Renal cortex interstitium (tissue), 15 donors: ENCODE measurements at places on chromosomes 16 and 17.

DNA sequence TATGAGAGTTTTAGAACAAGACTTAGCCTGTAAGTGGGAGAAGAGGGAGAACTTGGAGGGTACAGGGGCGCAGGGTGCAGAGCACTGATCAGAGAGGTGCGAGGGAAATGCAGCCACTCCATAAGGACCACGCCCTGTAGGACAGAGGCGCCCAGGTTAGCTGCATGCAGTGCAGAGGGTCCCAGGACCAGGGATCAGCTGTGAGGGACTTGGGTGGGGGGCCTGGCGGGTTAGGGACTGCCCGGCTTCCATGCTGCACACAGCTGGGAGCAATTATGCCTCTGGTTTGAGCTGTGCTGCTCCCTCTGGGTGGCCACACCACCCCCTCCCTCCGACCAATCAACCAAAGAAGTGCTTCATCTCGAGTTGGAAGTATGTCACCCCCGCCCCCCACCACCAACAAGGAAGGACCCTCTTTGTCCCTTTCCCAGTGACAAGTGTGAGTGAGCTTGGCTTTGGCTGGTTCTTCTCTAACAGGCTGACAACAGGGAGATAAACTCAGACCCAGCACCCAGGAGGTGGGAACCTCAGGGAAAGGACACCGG lies 22.2 kb upstream of the CLEC18A start:
- no peak for DNase-seq

GRCh38 chr17:29111816-29112499 lies 68.2 kb downstream of the MYO18A start:
- DNase-seq: peak; percentile 52

DNA sequence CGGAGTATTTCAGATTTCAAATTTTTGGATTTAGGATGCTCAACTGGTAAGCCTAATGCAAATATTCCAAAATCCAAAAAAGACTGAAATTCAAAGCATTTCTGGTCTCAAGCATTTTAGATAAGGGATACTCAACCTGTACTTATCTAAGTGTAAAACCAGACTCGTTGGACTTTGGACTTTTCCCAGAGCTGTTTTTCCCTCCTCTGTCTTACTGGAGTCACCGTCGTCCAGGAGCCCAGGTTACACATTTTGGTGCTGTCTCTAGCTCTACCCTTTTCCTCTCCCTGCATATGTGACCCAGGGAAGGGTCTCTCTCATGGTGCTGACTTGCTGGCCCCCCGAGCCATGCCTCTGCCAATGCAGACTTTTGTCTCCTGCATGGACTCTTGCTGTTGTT lies 46.0 kb upstream of the MMP2 start:
- DNase-seq: no peak

DNA sequence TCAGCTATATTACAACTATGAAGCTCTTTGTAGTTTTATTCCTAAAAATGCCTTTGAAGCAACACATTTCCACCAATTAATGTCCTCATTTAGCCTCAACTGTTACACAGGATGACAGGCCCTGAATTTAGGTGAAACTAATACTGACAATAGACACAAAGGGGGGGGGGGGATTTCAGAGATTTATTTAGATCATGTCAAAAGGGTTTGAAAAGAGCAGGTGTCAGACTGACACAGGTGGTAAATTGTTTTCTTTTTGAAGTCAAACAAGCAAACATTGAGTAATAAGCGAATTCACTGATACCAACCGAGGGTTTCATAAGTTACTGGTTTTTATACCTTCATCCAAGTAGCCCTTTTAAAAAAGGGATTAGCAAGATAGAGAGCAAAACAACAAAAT lies 40.8 kb downstream of the KANSL1 start:
- DNase-seq: no peak

DNA sequence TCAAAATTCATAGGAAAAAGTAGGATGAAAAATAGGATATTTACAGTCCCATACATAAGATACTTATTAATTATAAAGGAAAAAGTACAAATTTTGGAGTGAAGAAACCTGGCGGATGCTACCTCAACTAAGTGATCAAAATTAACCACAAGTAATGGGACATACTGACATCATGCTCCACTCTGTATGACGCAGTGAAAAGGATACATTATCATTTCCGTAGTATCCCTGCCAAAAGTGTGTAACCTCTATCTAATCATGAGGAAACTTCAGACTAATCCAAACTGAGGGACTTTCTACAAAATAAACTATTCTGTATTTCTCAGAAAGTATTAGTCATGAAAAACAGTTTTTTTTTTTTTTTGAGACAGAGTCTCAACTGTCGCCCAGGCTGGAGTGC lies 60.5 kb downstream of the TRIM37 start:
- no peak for DNase-seq

DNA sequence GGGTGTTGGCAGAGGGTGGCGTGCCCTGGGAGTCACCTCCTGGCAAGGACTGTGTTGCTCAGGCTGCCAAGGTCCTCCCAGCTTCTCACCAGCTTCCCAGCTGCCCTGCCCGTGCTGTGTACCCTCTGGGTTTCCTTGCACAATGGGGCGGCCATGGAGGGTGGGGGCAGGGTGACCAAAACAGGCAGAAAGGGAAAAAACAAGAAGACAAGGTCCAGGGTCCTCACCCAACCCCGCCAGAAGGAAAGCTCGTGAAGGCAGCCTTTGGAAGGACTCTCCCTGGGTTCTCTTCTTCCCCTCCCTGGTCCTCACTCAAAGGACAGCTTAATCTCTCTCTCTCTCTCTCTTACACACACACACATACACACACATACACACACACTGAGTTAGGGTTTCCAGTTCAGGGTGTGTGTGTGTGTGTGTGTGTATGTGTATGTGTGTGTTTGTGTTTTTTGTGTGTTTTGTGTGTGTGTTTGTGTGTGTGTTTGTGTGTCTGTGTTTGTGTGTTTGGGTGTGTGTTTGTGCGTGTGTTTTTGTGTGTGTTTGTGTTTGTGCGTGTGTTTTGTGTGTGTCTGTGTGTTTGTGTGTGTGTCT lies 2.0 kb downstream of the SLC13A5 start:
- DNase-seq: no peak

GRCh38 chr17:27549251-27549893 lies 81.6 kb upstream of the LGALS9 start:
- no peak for DNase-seq

DNA sequence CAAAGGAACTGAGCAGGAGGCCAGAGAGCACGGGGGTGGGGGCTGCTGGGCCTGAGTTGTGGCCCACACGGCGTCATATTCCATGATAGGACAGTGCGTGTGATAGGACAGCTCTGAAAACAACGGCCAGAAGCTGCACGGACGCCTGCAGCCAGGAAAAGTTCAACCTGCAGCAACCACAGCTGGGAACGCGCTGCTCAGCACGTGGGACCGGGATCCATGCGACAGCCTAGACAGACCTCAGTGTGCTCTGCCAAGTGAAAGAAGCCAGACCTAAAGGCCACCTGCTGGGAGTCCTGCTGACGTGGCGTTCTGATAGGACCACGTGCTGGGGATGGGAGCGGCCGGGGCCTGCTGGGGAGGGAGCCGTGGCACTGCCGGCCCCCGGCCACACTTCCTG lies 21.6 kb downstream of the CTU2 start:
- no peak for DNase-seq

DNA sequence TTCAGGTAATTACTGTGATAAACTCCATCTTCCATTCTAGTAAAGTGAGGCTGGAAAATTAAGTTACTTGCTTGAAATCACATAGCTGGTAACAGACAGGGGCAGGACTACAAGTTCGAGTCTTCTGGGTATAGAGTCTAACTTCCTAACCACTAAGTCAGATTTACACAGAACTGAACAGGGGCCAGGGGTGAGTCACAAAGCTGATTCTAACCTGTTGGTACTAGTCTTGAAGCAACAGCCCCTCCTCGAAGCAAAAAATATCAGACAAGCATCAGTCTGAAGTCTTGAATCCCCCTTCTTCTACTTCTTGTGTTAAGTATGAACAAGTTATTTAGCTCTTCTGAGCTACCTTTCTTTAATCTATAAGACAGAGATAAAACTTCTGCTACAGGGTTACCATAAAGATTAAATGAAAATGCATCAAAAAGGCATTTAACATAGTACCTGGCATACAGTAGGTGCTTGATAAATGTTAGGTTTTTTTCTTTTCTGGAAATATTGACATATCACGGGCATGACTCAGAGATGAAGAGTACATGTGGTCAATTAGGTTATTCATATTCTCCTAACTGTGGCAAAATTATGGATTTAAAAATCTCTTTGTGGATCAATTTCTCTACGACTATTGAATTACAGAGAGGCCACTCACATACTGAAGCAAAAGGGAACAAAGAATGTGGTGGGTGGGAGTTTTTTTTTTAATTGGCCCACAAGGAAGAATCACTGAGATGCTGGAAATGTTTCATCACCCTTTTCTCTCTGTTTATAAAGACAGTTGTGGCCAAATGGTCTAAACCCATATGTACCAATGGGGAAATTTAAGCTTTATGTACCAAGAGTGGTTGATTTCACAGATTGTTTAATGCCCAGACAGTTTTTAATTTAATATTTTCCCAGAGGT lies 266.9 kb upstream of the DYNLRB2 start:
- DNase-seq: no peak

DNA sequence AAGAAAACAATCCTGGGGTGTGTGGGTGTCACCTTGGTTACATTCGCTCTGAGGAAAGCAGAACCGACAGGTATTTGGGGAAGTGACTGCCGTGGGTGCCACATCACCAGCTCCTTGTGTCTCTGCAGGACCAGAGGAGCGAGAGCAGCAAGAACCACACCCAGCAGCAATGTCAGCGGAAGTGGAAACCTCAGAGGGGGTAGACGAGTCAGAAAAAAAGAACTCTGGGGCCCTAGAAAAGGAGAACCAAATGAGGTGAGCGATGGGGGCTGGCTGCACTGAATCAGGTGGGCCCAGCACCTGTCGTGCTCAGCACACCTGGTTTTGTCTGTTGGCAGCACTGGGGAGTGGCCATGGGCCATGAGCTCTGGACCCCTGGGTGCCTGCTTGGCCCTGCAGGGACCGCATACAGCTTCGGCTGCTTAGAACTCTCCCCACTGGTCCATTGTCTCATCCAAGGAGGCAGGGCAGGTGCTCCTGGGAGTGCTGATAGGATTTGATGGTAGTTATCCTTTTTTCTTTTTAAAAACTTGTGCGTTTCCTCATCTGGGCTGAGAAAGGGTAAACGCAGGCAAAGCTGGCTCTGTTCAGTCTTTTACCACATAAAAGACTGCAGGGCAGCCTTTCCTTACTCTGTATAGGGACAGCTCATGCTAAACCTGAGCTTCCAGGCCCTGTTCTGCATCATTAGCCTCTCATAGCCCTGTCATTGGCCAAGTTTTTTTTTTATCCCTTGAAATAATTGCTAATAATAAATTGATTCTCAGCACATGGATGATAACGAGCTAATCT lies 29.4 kb downstream of the HMOX2 start:
- no peak for DNase-seq

GRCh38 chr17:57569853-57570252 lies 175.2 kb downstream of the CCDC182 start:
- DNase-seq: no peak

GRCh38 chr16:83953796-83954576 lies 946 bp downstream of the OSGIN1 start:
- no peak for DNase-seq

DNA sequence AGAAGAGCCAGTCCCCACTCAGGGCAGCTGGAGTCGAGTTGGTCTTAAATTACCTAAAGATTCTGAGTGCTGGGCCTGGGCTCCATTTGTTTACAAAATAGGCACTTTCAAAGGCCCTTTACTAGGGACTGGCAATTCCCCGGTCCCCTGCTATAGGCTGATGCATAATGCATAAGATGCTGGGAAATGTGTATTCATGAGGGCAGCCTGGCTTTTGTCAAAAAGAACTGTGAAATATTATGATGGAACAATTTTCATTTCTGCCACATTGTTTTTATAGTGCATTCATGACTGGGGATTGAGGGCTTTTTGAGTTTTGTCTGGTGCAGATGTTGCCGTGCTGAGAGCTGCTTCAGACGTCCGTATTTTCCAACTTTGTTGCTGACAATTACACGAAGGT lies 617.0 kb upstream of the CDH5 start:
- DNase-seq: no peak

GRCh38 chr17:67376737-67377487 lies at the start of gene PITPNC1:
Gene PITPNC1 (plus strand): TSS chr17:67377281.
- no peak for DNase-seq

- no peak for DNase-seq
These were observed 185.9 kb downstream of the CDK5R1 start for GRCh38 chr17:32672711-32673110.

DNA sequence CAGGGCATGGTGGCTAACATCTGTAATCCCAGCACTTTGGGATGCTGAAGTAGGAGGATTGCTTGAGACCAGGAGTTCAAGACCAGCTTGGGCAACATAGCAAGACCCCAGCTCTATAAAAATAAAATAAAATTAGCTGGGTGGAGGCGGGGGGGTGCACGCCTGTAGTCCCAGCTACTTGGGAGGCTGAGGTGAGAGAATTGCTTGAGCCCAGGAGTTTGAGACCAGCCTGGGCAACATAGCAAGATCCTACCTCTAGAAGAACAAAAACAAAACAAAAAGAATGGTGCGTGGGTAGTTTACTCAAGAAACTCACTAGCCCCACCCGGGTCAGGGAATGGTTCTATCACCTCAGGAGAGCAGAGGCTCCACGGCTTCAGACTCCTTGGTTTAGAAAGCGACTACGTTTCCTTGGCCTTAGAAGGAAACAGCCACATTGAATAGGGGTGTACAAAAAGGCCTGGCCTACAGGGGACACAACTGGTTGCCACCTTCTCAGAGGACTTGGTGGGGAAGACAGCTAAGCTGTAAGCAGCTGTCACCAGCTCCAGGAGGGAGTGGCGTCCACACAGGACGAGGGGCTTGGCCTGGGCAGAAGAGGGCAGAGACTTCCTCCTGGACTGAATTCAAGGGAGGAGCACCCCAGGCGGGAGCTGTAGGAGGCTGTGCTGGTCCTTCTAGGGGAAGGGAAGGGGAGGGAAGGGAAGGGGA lies 716 bp downstream of the TK1 start:
- no peak for DNase-seq

GRCh38 chr16:26345966-26346365 lies 654.2 kb downstream of the HS3ST4 start:
- no peak for DNase-seq

DNA sequence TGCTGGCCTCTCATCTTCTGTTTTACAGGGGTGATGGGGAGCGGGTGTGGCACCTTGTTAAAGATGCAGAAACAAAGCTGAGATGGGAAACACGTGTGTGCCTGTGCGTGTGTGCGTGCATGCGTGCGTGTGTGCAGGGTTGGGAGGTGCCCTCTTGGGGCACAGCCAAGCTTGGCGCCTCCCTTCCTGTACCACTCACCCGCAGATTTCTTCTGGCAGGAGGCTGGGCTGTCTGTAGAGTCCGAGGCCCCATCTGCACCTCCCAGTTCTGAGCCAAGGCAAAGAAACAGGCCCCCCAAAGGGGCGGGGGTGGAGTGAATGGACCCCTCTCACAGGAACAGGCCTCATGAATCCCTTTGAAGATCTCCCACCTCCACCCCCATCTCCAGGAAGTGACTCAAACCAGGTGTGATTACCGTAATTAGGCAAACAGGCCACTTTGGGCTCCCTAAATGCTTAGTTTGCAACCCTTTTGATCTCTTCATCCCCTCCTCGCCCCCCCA lies 20.9 kb downstream of the TNS4 start:
- DNase-seq: no peak

- no peak for DNase-seq
These were observed 9.0 kb upstream of the WSB1 start for GRCh38 chr17:27284811-27285415.

- DNase-seq: no peak
These were observed 50.5 kb downstream of the DYNLRB2 start for GRCh38 chr16:80591071-80591915.
